ENCODE measurements at places on chromosomes 7 and 10.

DNA sequence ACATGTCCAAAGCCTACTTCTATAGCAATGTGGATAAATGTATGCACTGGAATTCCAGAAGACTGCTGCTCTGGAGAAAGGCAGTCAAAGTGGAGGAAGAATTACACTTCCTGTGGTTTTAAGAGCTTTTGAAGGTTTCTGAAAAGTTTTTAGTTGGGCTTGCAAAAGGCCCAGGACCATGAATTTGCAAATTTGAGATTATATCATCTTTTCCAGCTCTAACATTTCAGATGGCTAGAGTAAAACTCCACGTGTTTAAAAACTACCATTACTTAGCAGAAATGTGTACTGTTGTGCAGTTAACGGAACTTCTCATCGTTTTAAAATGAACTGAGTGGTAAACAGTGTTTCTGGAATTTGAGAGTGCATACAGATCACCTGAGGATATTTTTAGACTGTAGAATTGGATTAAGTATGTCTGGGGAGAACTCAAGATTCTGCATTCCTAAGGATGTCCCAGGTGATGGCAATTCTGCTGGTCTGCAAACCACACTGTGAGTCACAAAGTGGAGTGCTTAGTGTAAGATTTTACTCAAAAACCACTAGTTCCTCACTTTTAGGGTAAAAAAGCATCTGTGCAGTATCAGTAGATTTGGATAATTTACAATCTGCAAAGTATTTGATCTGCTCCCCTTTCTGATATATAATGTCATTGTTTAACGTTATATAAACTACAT is 32.9 kb upstream of the CCDC71L start:
- DNase-seq, result no peak

DNA sequence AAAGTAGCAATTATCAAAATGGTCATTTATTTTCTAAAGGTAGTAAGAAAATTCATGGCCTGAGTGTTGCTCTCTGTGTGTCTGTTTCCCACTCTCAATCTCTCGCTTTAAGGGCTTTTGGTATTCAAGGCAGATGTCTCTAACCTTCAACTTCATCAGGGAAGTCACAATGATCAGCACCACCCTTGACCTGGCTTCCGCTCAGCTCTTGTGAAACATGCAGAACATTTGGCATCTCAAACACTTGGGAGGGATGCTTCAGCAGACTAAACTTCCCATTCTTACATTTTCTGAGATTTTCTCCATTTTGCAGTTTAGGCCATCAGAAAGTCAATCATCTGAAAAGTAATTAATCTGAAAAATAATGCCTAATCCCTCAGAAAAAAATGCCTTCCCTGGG is 129.8 kb downstream of the AOAH start:
- DNase-seq, result no peak

DNA sequence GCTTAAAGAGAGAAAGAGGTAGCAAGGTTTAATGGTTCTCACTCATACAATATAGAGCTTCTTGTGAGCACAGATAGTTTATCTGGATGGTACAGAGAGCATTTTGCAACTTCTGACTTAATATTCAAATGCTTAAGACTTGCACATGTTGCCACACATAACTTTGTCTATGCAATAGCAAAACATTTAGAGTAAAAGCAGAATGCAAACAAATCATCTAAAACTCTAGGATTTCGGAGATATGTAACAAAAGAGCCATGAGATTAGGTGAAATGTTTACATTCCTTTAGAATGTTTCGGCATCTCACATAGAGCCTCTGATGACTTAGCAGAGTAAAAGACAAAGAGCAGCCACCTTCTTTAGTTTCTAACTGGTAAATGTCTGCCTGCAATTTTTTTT is 717.1 kb upstream of the LRRN3 start:
- DNase-seq, result no peak

DNA sequence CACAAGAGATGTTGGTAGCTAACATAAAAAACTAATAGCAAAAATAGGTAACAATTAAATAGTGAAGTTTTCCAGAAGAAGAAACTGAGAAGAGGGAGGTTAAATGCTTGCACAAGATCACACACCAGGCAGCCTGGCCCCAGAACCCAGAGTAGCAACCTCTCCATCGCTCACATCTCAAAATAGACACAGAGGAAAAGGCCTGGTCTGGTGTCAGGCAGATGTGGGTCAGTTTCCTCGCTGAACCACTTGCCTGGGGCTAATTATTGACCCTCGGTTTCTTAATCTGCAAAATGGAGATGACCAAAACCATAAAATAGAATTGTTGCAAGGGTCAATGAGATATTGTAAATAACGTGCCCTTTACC is 44.5 kb upstream of the STK17A start:
- DNase-seq, result no peak

GRCh38 chr7:54477083-54477482 is 65.1 kb upstream of the VSTM2A start:
- no peak for DNase-seq

GRCh38 chr7:72781161-72781560 is 46.8 kb downstream of the TYW1B start:
- DNase-seq, result no peak

- peak; percentile 41 for DNase-seq
Measured at GRCh38 chr7:50142425-50143017, 49.5 kb upstream of the ZPBP start.
